ENCODE measurements at places on chromosomes 13 and 19.

- no peaks in the 10 kb centered on the region for H3K4me1 ChIP-seq
- H3K36me3 ChIP-seq, result no peaks in the 10 kb centered on the region
- H3K27ac ChIP-seq, result no peak overlapping the region
Measured at GRCh38 chr13:103203735-103204330, 137.6 kb upstream of the SLC10A2 start.

- no peaks in the 10 kb centered on the region for H3K27me3 ChIP-seq
- peaks cover 5% of the 10 kb centered on the region for H3K36me3 ChIP-seq
- DNase-seq, result no peak
- peaks cover 23% of the 10 kb centered on the region for H3K4me1 ChIP-seq
- no peak overlapping the region for H3K27ac ChIP-seq
- no peak overlapping the region for H3K4me3 ChIP-seq
Measured at GRCh38 chr19:11555246-11555645, 3.8 kb downstream of the ELOF1 start.

DNA sequence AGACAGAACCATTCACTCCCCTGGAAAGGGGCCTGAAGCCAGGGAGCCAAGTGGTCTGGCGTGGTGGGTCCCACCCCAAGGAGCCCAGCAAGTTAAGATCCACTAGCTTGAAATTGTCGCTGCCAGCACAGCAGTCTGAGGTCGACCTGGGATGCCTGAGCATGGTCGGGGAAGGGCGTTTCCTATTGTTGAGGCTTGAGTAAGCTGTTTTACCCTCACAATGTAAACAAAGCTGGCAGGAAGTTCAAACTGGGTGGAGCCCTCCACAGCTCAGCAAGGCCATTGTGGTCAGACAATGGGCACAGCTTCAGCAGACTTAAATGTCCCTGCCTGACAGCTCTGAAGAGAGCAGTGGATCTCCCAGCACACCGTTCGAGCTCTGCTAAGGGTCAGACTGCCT lies 195.6 kb upstream of the DACH1 start:
- no peaks in the 10 kb centered on the region for H3K36me3 ChIP-seq
- no peaks in the 10 kb centered on the region for H3K4me1 ChIP-seq
- no peak overlapping the region for H3K4me3 ChIP-seq
- H3K27me3 ChIP-seq, result peaks cover 2% of the 10 kb centered on the region

DNA sequence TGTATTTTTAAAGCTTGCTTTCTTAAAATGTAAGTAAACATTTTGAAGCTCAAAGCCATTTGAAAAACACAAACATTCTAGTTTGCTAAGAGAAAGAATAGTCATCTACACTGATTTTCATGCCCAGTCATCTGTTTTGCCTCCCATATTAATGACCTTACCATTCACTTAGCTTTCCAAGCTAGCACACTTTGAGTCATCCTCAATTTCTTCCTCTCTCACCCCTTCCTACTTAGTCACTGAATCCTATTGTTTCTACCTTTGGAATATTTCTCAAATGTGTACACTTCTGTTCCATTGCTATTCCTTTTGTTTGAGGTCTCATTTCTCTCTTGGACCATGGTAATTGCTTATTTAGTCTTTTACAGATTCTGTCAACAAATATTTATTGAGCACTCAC lies 7.3 kb upstream of the HS6ST3 start:
- no peak for DNase-seq
- H3K36me3 ChIP-seq, result no peaks in the 10 kb centered on the region
- H3K27ac ChIP-seq, result no peak overlapping the region
- H3K4me1 ChIP-seq, result no peaks in the 10 kb centered on the region

GRCh38 chr13:49627831-49628652 lies at the start of gene ARL11:
ARL11 (plus strand) TSS chr13:49628507; CDS start chr13:49630448, 1,941 bp downstream.
- no peak within 1 kb of the TSS for H3K4me3 ChIP-seq
- no peaks in the 10 kb centered on the region for H3K36me3 ChIP-seq

DNA sequence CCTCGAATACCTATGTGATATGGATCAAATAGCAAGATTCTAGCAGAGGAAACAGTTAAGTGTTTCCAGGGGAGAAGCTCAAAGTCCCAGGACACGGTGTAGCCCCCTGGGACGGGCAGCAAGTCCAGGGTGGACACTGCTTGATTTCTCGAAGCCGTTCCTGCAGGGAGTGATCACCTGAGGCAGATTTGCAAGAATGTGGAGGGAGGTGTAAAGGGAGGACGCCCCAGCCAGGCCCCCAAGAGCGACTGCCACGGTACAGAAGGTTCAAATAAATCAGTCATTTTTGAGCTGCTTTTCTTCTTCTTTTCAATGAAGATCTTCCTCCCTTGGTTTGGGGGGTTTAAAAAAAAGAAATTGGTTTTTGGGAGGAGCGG lies 41.4 kb downstream of the KLF2 start:
- no peaks in the 10 kb centered on the region for H3K4me1 ChIP-seq
- H3K4me3 ChIP-seq, result no peak overlapping the region
- no peak overlapping the region for H3K27ac ChIP-seq
- no peak for DNase-seq
- H3K36me3 ChIP-seq, result peaks cover 9% of the 10 kb centered on the region

Measured in osteocyte (in vitro differentiated cells).